Effector CD4-positive, alpha-beta T cell (primary cell): ENCODE measurements at places on chromosomes 7 and 10.

DNA sequence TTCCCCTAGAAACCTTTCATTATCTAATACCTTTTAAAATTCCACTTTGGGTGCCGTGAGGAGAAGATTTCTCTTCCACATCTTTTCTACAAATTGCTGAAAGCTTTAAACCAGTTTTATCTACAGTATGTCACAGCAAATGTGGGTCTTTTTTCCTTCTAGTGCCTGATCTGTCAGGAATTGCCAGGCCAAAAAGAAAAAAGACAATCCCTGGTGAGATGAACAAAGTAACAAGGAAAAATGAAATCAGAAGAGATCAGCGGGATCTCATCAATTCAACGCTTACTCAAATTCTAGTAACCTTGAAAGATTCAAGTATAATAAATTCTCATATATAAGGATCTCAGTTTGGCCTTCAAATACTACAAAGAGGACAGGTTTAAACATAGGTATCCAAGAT is 449.5 kb downstream of the CALN1 start:
- DNase-seq = no peak

GRCh38 chr7:12221414-12221813 is 10.3 kb downstream of the TMEM106B start:
- DNase-seq = no peak

GRCh38 chr10:118409295-118409694 is 67.2 kb upstream of the FAM204A start:
- no peak for DNase-seq

DNA sequence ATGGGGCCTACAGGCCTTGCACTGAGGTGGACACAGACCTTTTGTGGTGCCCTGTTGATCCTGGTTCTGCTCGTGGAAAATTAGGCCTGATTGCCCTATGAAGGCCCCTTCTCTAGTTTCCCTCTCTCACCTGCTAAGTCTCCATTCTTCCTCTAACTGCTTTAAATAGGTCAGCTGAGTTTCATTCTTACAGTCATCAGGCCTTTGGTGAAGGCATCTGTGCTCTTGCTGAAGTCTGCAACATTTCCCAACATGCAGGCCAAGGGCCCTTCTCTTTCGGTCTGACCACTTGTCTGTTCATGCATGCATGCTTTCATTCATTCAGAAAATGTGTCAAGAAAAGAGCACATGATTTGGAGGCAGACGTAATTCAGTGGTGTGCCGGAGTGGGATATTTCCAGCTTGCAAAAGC is 244.0 kb downstream of the BUB3 start:
- no peak for DNase-seq

- DNase-seq = no peak
Observed at GRCh38 chr10:100303724-100304319, 17.3 kb upstream of the BLOC1S2 start.

- DNase-seq = no peak
Observed at GRCh38 chr10:33257439-33258080, 76.9 kb downstream of the NRP1 start.

DNA sequence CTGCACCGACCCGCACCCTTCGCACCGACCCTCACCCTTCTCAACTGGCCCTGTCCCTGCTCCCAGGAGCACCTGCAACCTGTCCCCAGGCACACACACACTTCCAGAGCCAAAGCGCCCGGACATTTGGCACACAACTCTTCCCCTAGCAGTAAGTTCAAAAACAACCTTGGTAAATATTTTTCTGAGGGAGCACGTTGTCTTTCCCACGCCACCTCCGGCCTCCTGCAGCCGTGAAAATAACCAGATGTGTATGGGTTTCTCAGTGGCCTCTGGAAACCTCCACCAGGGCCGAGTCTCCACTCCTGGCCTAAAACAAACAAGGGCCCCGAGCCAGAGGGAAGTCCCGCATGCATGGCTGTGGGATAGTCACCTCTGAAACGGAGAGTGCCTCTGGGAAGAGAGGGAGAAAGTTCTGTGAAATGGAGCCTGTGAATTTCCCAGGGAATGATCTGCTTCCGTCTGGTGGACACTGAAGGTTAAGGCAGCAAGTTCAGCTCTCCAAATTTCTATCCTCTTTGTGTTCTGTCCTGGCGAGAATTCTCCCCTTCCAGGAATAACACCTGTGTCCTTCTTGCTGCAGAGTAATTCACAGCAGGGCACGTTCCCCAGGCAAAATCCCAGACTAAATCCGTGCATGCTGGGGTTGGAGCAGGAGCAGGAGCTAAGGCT is 15.8 kb downstream of the PODXL start:
- DNase-seq = no peak

DNA sequence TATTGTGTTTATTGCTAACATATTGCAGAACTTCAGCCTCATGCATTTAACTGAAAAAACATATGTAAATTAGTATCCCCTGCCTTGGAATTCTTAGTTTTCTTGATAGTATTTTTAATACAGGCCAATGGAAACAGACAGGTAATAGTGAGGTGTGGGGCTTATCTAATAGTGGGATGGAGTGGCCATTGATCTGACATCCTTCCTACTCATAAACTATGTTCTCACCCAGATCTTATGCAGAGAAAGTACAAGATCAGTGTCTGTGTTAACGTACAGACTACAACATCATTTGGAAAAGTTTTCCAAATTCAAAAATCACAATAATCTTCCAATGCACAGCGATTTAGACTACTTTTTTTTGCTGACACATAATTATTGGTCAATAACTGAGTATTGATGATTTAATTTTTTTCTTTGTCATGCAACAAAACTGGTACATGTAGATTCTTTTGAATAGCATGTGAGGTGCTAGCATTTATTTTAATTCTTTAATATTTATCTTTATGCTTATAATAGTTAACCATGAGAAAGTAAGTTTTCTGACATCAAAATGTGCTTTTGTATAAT is 9.7 kb downstream of the CD36 start:
- no peak for DNase-seq

DNA sequence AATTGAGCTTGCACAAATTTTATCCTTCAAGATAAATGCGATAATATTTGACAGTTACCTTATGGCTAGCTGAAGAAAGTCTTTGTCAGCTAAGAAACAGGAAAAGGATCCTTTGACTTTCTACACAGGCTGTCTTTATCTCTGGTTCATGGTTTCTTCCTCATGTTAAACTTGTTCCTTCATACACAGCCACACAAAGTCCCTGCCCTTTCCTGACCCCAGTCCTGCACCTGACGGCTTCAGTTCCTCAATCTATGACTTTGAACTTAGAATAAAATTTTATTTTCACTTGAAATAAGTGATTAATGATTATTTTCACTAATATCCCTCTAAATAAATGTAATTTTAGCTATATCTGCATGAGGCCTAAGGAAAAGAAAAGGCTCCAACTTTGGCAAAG is 77.8 kb upstream of the PRSS1 start:
- DNase-seq = no peak

DNA sequence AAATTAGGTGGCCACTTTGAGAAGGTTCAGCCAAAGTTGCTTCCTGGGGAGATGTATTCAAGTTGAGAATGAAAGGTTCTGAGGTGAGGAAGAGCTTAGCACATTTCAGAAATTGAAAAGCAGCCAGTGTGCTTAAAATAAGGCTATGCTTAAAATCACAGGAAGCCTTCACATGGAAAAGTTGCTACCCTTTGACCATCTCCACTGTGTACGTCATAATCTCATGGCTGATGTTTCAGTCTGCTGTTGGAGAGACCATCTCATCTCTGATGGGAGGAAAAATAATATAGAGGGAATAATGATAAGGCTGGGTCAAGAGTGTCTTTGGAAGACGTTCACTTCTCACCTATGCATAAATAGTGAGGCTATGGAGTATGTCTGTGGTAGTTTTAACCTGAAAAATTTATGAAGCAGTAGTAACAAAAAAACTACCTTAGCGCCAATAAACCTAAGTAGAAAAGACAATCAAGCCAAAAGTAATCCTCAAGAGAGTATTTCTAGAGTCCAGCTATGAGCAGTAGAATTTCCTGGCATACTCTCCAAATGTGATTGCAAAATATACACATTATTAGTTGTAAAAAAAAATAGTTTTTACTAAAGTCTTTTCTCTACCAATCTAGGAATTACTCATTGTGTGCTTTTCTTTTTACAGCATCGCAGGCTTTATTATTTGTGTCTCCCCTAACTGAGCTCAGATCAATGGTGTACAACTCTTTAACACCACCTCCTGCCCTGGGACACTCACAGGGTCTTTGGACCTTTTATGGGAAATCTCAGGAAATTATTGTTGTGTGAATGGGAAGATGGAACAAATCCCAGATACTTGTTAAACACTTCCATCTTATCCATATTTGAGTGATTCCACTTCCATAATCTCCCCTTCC is 435.2 kb upstream of the LRGUK start:
- DNase-seq = no peak

- DNase-seq = no peak
Observed at GRCh38 chr10:3238115-3238871, 65.7 kb upstream of the PITRM1 start.

- no peak for DNase-seq
Observed at GRCh38 chr10:62057359-62057758, 155.9 kb downstream of the ARID5B start.

DNA sequence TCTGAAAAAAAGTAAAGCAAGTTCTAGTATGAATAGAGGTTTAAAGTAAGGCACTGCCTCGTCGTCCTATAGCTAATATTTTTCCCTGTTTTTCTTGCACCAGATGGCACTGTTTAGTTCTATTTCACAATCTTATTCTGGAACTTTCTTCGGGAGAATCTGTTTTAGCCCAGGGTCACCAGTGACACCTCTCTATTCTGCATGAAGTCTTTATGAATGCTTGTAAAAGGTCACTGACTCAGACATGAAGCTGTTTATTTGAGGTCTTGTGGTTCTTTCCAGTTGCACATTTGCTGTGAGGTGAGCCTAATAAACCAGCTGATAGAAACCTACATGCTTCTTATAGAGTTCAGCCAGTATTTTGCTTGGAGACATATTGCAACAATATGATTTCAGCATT is 444.3 kb downstream of the AUTS2 start:
- no peak for DNase-seq

DNA sequence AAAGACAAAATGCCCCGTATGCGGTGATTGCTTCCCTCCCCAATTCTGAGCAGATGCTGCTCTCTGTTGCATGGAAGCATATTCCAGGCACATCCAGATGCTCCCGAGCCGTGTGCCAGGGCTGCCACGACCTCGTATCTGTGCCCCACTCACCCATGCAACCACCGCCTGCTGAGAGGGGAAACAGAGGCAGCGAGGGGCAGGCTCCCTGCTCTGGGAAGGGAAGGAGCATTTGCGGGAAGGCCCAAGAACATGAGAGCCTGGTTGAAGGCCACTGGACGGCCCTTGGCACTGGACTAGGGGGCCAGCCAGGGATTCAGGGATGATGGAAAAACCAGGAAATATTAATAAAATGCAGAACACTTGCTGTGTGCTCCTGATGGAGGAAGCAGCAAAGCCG is 89.4 kb downstream of the CTBP2 start:
- no peak for DNase-seq

GRCh38 chr10:4902571-4903011 is 60.6 kb upstream of the AKR1C1 start:
- no peak for DNase-seq

DNA sequence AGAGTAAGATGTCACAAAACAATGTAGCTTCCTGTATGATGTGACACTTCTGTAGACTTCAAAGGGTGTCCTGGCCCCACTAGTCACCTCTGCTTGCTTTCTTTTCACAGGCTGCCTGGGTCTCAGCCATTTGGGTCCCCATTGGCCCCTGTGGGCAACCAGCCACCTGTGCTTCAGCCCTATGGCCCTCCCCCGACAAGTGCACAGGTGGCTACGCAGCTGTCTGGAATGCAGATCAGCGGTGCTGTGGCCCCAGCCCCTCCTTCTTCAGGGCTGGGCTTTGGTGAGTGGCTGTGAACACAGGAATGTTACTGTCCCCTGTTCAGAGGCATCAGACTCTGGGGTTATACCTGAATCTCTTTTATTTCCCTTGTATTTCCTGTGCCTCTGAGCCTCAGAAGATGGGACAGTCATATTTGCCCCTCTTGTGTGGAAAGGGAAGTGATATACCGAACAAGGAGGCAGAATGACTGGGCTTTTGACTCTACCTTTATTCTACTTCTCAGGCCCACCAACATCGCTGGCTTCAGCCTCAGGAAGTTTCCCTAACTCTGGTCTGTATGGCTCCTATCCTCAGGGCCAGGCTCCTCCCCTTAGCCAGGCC is 15.4 kb downstream of the SEC24C start:
- DNase-seq = peak; percentile 61

DNA sequence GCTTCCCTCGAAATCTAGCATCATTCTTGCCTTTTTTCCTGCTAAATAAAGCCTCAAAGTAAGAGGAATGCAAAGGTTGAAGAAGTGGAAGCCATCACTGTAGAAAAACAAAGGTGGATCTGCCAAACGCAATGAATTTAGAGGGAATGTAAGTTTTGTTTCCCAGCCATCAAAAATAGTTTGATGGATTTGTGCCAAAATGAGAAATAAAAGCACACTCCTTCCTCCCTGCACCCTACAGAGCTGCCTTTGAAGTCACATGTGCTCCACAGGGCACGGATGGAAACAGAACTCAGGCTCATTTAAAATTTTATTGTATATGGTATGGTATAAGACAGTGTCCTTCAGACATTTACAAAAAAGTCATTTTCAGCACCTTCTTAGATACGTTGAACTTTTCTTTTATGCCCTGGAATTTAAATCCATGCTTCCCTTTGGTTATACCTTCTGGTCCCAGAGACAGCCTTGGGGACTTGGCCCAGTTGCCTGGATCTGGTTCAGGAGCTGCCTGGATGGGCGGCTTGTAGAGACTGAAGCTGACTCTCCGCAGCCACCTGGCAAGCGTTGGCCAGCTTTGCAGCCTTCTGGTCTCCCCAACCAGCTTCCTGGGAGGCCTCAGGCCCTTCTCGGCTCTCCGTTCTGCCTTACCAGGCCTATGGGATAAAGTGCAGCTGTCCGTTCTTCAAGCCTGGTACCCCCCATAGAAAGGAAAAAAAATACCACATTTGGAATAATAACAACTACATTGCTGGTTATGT is 228.5 kb upstream of the NEBL start:
- DNase-seq = no peak

GRCh38 chr7:18167815-18168214 is 140.2 kb upstream of the PRPS1L1 start:
- no peak for DNase-seq

DNA sequence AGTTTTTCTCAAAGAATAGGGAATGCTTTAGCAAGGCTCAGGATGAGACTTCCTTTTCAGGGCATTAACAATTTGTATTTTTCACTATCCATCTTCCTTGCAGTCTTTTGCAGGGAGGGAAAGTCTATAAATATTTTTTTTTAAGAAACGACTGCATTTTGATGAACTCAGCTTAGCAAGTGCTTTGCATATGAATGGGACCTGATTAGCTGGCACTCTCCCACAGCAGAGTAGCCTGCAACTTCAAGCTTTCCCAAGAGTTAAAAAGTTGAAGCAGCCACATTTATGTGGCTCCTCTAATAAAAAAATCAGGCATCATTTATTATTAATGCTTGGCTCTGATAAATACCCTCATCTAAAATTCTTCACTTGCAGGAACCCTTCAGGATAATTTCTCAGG is 134.0 kb downstream of the GRID1 start:
- DNase-seq = no peak

DNA sequence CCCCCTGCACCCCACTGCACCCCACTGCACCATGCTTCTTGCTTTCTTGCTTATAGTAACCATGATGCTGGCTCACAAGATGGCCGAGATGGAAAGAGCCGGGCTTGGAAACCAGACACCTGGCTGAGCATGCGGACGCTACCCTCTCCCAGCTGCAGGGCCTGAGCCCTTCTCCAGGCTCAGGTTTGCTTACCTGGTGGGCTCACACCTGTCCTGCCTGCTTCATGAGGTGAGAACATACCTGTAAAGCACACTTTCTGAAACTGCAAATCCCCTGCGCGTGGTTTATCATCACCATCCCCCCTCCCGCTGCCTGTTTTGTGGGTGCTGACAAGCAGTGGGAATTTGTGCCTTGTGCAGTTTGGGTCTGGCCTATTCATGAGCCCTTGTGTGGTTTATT is 302.7 kb downstream of the GLRX3 start:
- DNase-seq = no peak

- no peak for DNase-seq
Observed at GRCh38 chr10:101244321-101245050, 15.2 kb upstream of the LBX1 start.
